Immature natural killer cell (primary cell): ENCODE measurements at places on chromosomes 13 and 19. TPM values are rescaled to one million over a fixed set of nuclear protein-coding genes. Genes with fewer than 3 reads are reported as not detected.

Gene SLC46A3
- 28.8 TPM for polyA plus RNA-seq

Gene PSG4
- polyA plus RNA-seq, result not detected

Gene RNF17
- not detected for polyA plus RNA-seq

Gene ZNF121
- 2.2 TPM for polyA plus RNA-seq

Gene PTH2
- not detected for polyA plus RNA-seq

Gene KCNC3
- polyA plus RNA-seq, result not detected

DNA sequence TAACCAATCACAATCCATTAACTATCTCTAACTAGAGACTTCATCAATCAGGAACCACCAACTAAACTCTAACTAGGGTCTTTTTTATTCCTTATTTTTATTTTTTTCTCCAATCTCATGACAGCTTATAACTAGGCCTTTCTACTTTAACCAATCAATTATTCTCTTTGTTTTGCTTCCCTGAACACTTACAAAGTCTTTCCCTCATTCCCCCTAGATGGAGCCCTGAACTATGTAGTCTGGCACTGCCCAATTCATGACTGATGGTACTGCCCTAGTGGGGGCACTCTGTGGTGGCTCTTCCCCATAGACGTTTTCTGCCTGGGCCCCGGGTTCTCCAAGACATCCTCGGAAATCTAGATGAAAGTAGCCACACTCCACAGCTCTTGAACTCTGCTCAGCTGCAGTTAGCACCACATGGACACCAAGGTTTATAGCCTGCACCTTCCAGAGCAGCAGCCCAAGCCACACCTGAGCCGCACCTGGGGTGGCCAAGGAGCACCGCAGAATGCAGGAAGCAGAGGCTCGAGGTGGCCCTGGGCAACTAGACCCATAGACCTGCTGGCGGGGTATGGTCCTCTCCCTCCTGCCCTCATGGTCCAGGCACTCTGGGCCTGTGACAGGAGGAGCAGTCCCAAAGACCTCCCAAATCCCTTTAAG lies 6.6 kb downstream of the ATP7B start:
- DNase-seq, result no peak

DNA sequence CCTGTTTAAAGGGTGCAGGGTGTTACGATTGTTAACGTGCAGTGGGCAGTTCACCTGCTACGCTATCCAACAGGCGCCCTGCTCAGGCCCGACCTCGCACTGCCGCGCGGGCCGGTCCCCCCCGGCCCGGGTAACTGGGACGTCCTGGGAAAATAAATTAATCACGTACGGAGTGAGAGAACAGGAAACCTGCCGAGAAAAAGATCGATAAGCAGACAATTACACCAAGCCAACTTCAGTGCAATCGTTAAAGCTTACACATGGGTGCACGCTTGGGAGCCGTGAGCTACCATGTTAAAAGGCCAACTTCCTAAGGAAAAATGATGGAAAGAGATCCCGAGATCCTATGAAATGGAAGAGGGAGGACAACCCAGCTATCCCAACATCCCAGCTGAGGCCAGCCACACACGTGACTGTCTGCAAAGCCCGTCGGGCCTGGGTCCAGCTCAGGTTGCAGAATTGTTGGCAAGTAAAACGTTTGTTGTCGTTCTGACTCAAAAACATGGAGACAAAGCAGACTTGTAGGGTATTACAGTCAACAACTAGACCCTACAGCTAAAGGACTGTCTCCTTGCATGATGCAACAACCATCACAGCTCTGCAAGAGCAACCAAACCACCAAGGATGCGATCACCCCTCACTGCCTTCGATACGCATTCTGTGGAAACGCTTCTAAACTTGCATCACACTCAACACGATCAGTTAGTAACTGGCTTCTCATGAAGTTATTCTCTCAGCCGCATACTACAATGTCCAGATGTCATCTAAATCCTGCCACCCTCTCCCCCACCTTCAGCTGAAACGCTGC lies 741 bp upstream of the TUBGCP3 start:
- peak; percentile 6 for DNase-seq

GRCh38 chr19:41298348-41298964 lies 11.5 kb upstream of the CCDC97 start:
- DNase-seq, result peak; percentile 77
